Iris pigment epithelial cell (primary cell): ENCODE measurements at places on chromosomes 12 and 14.
A peak's percentile ranks its signal among the peaks of the same experiment; 100 is the strongest.

DNA sequence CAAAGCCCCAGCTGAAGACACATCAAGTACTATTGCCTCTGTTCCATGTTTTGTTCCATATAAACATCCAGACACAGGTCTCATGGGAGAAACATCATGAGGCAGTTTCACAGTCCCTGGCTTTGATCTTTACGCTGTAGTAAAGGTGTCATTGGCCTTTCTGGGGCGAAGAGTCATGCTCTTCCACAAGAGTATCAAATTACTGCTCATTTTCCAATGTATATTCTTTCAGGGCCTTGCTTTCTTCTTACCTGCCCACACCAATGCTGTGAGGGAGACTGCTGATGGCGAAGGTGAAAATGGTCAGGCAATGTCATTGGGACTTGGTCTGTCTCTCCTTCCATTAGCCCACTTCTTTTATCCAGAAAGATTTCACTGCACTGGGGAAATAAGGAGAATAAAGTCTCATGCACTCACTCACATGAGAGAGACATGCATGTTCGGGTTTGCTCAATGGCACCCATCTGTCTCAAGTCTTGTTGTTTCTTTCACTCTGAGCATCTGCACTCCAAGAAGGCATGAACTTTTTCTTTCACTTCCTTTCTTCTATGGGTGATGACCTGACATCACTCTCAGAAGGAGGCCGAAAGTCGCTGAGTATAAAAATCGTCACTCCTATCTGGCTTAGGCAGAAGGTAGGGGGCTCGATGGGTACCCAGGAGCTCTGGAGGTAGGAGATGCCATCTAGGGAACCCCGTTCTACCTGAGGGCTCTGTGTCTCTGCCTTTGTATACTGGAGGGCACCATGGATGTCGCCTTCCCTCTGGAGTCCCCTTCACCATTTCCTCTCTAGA is 1.3 kb upstream of the JDP2 start:
- no peak for DNase-seq

DNA sequence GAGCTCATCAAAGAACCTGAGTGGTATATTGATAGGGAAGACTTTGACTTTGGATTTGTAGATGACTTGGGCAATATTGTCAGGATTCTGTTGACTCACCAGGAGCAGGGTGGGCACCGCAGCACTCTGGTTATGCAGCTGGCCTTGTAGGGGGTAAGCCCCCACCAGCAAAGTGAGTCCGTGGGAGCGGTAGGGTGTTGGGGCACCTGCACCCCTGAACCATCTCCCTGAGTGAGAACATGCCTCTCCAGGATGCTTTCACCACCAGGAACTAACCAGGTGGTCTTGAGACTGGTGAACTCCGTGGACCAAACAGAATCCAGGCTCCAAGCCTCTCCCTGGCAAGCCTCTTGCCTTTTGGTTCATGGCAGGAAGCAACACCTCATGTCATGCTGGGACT is 44.0 kb upstream of the EIF5 start:
- no peak for DNase-seq

DNA sequence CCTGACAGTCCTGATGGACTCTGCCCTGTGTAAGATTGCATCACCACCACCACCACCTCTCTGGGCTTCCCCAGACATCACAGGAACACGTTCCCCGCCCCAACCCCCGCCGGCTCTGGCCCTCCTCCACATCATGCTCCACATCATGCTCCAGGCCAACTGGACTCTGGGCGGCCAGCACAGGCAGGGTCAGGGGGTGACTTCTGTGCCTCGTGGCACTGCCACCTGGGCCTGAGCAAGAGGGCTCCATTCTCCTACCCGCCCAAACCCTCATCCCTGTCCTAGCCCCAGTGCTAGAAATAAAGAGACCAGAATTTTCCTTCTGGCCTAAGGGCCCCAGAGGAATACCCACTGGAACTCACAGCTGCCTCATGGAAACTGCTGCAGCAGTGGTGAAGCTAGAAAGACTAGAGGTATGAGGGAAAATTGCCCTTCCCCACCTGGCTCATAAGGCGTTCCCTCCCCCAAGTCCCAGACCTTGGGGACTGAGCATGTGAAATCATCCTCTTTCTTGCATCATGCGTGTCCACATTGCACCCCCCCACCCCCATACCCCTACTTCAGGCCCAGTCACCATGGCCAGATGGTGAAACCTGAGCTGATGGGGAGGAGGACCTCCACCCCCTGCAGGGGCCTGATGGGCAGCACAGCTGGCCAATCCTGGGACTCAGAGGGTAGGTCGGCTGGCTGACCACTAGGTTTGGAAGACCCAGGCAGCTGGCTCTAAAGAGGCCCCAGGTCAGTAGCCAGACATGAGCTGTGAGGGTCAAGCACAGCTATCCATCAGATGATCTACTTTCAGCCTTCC is at the start of gene INHBE:
Gene INHBE (plus strand): TSS at position 742 of the 808 bp plus-strand sequence. CDS start 230 bp downstream, outside the sequence.
- DNase-seq = peak; percentile 85

DNA sequence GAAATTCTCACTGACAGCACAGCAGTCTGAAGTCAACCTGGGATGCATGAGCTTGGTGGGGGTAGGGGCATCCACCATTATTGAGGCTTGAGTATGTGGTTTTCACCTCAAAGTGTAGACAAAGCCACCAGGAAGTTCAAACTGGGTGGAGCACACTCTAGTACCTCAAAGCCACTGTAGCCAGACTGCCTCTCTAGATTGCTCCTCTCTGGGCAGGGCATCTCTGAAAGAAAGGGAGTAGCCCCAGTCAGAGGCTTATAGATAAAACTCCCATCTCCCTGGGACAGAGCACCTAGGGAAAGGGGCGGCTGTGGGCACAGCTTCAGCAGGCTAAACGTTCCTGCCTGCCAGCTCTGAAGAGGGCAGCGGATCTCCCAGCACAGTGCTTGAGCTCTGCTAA is 143.0 kb downstream of the KITLG start:
- DNase-seq = no peak

- DNase-seq = no peak
Measured at GRCh38 chr12:103102225-103102744, 144.8 kb downstream of the ASCL1 start.

- DNase-seq = peak; percentile 80
Measured at GRCh38 chr12:1457901-1458300, 136.5 kb downstream of the FBXL14 start.

DNA sequence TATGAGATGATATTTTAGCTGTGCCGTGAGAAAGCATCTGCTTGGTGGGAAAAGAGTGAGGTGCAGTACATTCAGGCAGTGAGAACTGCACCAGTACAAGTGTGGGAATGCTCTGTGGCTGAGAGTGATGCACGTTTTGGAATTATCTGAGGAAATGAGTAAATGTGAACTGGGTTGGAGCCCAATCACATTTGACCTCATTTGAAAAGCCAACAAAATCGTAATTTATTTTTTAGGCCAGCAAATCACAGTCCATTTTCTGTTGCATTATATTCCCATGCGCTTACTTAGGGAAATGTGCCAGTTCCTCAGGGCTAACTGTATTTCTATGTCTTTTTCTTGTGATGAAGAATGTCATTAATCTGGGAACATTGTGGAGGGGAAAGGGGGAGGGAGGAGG is 77.3 kb downstream of the SNAPC1 start:
- DNase-seq = peak; percentile 27

GRCh38 chr14:89182326-89182725 is 234.7 kb downstream of the FOXN3 start:
- DNase-seq = no peak

DNA sequence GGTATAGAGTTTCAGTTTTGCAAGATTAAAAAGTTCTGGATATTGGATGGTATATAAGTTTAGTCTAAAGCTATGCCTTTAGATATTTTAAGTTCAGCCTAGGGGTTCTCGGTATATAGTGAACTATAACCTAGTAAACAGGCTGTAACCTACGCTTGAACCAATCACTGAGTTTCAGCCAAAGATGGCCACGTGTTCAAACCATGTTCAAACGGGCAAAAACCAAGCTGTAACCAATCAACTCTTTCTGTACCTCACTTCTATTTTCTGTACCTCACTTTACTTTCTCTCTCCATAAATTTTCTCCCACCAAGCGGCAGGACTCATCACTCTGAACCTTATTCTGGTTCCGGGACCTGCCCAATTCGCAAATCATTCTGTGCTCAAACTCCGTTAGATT is 1.4 kb downstream of the TMBIM4 start:
- DNase-seq = no peak

GRCh38 chr12:88273450-88273849 is 131.3 kb downstream of the TMTC3 start:
- no peak for DNase-seq

- DNase-seq = no peak
Measured at GRCh38 chr12:100146252-100146651, 3.6 kb upstream of the BLTP3B start.

- no peak for DNase-seq
Measured at GRCh38 chr14:98477935-98478334, 794.1 kb downstream of the BCL11B start.

DNA sequence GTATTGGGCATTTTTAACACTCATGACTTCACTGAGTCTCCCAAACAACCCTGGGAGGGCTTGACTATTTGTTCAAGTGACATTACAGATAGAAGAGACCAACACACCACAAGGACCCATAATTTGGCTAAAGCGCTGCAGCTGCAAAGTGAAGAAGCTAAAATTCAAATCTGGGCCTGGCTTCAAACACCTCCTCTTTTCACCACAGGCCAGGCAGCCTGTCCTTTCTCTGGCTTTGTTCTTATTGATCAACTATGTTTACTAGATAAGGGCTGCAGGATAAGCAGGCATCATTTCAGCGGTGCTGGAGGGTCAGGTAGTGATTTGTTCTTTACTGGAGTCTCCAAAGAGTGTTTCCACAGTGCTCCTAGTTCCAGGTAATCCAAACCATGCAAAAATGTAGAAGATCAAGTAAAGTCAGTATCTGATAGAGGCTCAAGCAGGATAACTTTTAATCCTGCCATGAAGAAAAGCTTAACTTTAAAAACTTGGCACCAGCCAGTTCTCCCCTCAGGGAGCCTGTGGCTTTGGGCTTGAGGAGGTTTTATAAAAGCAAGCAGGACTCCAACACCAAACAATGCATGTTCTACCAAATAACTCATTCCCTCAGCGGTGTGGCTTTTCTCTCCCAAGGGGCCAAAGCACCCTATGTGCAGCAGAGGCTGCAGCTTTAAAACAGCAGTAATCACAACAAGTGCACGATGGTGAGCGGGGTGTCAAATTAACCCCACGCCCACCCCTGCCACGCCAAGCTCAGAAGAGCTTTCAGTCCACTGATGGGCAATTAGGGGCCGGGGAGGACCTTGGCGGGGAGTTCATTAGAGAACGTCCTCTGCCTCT is 16.8 kb downstream of the CLMN start:
- no peak for DNase-seq

DNA sequence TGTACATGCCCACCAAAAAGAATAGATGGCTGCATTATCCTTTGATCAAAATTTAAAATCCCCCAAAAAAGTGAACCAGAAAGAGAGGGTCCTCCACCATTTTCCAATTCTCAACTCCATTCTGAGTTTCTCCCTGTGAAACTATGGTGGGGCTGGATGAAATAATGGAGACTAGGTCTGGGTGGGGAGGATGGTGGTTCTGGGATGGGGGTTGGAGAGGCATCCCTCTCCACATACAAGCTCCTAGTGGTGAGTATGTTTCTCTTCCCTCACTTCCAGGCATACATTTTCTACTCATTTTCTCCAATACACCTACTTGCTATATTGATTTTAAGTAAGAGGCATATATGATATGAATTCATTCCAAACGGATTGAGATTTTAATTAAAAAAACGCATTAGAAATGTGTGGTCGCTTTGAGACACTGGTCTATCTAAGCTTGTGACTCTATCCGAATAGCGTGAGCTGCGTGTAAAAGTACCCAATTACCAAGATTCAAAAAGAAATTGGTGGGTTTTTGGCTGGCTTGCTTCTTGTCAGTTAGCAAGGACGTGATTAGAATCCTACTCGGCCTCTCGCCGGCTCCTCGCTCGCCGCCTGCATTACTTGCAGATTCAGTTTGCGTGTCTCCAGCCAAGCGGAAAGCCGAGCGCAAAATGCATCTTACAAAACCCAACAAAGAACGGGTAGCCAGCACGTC is 3.4 kb downstream of the ASCL1 start:
- no peak for DNase-seq
